ENCODE measurements at places on chromosomes 12 and 14.

DNA sequence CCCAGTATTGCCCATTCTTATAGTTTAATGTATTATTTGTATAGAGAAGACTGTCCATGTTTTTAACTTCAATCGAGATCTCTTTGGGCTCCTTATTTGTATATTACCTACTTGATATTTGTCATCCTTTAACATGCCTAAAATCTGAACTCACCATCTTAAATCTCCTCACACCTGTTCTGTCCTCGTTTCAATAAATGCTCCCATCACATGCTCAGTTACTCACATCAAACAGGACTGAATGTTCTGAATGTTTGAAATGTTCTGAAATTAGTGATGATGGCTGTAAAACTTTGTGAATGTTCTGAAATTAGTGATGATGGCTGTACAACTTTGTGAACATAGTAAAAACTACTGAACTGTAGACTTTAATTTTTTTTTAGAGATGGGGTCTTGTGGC is 34.5 kb downstream of the COCH start:
- DNase-seq: no peak

GRCh38 chr12:570921-571794 is 92.1 kb downstream of the NINJ2 start:
- DNase-seq: no peak

DNA sequence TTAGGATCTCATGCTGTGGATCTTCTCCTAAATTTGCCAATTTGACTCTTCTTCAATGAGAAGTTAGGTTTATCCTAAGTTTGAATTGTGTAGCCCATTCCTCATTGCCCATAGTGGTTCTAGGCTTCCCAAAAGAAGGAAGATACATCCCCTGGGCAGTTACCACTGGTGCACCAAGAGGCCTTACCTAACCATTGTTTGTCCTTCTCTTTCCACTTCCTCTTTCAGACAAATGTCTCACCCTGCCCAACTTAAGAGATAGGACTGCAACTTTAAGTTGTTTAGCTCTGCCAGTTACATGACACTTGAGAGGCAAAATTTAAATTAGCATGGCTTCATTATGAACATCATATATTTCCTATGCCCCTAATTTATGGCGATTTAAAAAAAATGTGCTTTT is 9.4 kb upstream of the KCNH3 start:
- DNase-seq: no peak

DNA sequence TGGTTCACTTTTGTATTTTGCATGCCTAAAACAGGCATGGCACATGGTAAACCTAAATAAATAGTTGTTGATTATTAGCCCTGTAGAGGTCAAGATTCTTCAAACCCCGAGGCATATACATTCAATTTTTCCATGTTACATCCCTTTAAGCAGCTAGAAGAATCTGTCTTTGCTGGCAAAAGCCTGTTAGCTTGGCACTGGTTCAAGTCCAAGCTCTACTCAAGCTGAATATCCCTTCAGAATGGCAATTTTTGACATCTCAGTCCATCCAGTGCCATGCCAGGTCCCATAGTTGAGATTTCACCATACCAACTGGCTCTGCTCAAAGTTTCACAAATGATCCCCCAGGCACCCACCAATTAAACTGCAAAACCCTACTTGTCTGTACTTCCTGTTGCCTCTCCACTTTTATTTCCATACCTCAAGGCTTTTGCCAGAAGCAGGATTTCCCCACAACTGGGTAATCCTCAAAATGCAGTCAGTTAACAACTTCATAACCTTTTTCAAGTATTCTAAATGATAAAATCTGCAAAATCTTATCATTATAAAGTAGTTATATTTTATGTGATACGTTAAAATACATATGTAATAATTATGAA is 9.0 kb upstream of the DCN start:
- no peak for DNase-seq

GRCh38 chr12:227286-227915 is 13.4 kb upstream of the SLC6A12 start:
- DNase-seq: no peak
